ENCODE measurements at places on chromosomes 5 and 9.

DNA sequence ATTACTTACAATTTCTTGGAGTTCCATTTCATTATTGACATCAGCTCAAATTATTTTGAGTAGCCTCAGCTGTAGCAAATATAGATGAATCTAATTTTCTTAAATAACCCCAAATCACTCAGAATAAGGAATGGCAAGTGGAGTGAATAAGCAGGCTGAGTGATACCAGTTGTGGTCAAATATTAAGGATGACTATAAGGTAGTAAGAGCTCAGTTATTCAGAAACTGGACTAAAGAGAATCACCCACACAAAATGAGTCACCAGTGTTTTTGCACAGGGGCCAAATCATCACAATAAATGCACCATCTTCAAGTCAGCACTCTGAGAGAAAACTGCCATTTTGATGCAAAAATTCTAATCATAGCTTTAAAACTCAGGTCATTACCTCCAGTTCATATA, 128.9 kb upstream of the TARS1 start:
- no peak for DNase-seq

DNA sequence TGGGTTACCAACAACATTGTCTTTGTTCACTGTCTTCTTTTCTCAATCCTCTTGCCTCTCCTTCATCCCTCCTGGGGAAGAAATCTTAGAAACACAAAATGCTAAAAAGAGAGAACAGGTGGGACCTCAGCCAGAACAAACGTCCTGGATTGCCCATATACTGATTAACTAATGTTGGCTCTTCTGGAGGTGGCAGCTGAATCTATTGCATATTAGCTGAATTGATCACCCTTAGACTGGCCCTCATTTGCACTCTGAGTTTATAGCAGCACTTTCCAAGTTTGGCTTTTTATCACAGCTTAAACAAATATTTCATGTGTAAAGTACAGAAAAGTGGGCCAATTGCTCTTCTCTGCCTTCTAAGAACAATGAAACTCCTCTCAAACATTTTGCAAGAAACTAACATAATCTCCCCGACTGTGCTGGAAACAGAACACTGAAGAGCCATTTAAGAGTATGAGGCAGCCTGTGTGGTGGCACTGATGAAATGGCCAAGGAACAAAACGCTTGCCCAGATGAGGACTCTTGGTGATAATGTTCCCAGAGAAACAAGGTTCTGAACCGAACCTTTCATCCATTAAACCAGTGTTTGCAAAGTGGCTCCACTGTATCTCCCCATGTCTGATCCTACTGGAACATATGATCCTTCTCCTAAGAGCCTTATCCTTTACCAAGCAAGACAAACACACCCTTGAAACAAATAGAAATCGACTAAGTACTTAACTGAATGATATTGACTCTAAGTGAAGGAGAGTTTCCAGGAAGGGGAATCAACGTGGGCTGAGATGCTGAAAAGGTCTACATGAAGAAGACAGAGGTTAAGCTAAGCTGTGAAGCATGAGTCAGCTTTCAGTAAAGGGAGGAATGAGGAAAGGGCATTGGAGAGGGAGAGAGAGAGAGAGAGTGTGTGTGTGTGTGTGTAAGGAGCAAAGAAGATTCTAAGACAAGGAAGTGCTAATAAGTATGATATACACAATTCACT, 83.2 kb upstream of the LIFR start:
- DNase-seq = no peak

DNA sequence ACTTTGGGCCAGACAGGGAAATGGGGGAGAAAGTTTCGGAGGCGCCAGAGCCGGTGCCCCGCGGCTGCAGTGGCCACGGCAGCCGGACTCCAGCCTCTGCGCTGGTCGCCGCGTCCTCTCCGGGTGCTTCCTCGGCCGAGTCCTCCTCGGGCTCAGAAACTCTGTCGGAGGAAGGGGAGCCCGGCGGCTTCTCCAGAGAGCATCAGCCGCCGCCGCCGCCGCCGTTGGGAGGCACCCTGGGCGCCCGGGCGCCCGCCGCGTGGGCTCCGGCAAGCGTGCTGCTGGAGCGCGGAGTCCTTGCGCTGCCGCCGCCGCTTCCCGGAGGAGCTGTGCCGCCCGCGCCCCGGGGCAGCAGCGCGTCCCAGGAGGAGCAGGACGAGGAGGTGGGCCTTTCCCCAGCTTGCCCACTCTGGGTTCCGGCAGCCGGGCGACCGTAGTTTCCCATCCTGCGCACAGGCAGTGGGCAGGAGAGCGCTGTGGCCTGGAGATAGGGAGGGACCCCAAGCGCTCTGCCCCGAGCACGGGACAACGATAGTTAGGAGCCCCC, 516 bp downstream of the MAST4 start:
- no peak for DNase-seq

DNA sequence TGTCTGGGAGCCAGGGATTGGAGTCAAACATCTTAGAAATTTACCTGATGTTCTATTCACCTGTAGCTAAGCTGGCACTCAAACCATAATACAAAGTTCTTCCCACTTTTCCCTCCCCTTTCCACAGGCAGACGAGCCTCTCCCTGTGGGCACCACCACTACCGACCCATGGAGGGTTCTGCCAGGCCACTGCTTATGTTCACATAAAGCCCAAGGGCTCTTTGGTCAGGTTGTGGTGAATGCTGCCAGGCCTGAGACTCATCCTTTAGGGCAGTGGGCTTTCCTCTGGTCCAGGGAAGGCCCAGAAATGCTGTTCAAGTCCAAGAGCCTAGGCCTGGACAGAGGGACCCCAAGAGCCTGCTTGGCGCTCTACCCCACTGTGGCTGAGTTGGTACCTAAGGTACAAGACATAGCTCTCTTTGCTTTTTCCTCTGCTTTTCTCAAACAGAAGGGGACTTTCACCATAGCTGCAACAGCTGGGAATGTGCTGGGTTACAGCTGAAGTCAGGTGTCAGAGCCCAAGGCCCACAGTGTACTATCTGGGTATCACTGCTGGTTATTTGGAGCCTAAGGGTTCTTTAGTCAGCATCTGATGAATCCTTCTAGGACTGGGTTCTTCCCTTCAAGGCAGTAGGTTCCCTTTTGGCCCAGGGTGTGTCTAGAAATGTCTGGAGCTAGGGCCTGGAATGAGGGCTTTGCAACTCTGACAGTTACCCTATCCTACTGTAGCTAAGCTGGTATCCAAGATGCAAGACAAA, 620.1 kb downstream of the TLE1 start:
- DNase-seq = no peak

DNA sequence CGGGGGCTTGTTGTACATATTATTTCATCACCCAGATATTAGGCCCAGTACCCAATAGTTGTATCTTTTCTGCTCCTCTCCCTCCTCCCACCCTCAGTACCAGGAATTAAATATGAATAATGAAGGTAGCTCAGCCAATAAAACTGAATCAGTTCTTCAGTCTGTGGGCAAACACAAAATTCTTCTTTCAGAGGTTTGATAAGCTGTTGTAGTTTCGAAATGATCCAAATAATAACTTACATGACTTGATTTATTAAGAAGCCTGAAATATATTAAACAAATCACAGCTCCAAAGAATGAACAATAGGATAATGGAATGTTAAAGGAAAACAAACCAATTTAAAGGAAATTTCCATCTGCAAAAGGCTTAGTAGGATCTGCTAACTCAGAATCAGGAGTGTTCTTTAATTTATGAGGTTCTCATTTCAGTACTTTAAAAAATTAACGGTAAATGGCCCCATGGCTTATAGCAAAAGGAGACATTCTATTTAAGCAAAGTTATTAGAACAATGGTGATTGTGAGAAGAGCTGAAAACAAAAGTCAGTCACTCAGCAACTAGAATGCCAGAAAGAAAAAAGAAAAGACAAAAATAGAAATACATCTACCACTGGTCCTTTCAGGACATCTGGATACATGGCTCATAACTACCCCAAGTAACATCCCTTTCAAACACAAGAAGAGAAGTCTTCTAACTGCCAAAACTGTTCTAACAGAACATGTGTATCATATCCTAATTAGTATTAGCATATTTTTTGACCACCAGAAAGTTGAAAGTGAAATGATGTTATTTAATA, 62.4 kb downstream of the NR3C1 start:
- DNase-seq = no peak

- no peak for DNase-seq
Observed at GRCh38 chr5:112951124-112951702, 25.4 kb upstream of the DCP2 start.

- no peak for DNase-seq
Observed at GRCh38 chr5:130321931-130322330, 417.7 kb downstream of the CHSY3 start.

GRCh38 chr5:132526290-132526973, 16.9 kb downstream of the IL5 start:
- DNase-seq = peak; percentile 19

GRCh38 chr9:32704343-32704742, 68.9 kb upstream of the TAF1L start:
- DNase-seq = no peak

GRCh38 chr9:93958819-93959682, 3.9 kb upstream of the BARX1 start:
- no peak for DNase-seq

- no peak for DNase-seq
Observed at GRCh38 chr5:6446626-6447309, 1.9 kb upstream of the UBE2QL1 start.

GRCh38 chr9:20557285-20557684, 65.0 kb downstream of the MLLT3 start:
- DNase-seq = no peak

GRCh38 chr5:56954262-56954661, 2.3 kb upstream of the MIER3 start:
- DNase-seq = no peak
